Fibroblast of the conjunctiva (primary cell): ENCODE measurements at places on chromosomes 7 and 10.
A peak's percentile ranks its signal among the peaks of the same experiment; 100 is the strongest.

DNA sequence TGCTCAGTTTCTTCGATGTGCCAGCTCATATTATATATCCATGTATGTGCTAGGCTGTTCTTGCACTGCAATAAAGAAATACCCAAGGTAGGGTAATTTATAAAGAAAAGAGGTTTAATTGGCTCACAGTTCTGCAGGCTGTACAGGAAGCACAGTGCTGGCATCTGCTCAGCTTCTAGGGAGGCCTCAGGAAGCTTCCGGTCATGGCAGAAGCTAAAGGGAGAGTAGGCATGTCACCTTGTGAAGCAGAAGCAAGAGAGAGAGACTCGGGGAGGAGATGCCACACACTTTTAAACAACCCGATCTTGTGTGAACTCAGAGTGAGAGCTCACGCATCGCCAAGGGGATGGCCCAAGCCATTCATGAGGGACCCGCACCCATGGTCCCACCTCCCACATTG lies 13.8 kb upstream of the ECHDC3 start:
- DNase-seq = no peak

GRCh38 chr7:94348142-94348541 lies 46.6 kb upstream of the COL1A2 start:
- peak; percentile 95 for DNase-seq

- DNase-seq = no peak
Observed at GRCh38 chr10:118754229-118754555, 578 bp downstream of the CACUL1 start.

DNA sequence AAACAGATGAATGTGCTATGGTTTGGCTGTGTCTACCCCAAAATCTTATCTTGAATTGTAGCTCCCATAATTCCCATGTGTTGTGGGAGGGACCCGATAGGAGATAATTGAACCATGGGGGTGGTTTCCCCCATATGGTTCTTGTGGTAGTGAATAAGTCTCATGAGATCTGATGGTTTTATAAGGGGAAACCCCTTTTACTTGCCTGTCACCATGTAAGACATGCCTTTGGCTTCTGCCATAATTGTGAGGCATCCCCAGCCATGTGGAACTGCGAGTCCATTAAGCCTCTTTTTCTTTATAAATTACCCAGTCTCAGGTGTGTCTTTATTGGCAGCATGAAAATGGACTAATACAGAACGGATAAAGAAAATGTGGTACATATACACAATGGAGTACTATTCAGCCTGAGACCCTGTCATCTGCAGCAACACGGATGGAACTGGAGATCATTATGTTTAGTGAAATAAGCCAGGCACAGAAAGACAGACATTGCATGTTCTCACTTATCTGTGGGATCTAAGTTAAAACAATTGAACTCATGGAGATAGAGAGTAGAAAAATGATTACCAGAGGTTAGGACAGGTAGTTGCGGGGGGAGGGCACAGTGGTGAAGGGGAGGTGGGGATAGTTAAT lies 587.6 kb upstream of the NRP1 start:
- no peak for DNase-seq

DNA sequence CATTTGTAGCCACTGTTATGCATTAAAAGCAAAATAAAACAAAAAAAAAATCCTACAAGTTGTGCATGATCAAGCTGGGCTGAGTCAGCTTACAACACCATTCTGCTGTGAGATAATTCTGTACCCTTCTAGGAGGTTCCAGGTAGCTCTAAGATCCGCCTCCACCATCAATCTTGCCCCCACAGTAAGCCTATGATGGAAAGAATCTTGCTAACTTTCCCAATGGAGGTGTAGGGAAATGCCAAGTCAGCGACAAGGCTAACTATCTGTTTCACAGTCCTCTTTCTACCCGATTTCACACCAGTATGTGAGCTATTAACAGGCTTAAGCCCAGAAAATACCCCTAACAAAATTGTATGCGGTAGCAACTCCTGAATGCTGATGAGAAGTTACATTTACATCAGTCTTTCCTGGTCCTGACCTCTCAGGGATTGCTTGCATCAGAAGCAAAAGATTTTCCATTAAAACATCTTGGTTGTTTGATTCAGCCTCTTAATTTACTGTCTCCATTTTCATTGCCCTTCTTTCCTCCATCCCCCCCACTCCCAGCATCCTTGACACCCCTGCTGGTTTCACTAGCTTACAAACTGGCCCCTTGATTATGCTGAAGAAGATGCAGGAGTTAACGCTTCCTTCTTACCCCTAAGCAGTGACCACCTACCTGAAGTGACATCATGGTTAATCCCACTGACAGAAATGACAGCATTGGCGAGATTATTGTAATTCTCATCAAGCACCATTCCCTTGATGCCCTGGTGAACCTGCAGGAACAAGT lies 27.8 kb downstream of the CPN1 start:
- no peak for DNase-seq

GRCh38 chr7:129864042-129864441 lies 88.7 kb downstream of the UBE2H start:
- DNase-seq = no peak

GRCh38 chr10:117936566-117936965 lies 110.2 kb downstream of the RAB11FIP2 start:
- no peak for DNase-seq

DNA sequence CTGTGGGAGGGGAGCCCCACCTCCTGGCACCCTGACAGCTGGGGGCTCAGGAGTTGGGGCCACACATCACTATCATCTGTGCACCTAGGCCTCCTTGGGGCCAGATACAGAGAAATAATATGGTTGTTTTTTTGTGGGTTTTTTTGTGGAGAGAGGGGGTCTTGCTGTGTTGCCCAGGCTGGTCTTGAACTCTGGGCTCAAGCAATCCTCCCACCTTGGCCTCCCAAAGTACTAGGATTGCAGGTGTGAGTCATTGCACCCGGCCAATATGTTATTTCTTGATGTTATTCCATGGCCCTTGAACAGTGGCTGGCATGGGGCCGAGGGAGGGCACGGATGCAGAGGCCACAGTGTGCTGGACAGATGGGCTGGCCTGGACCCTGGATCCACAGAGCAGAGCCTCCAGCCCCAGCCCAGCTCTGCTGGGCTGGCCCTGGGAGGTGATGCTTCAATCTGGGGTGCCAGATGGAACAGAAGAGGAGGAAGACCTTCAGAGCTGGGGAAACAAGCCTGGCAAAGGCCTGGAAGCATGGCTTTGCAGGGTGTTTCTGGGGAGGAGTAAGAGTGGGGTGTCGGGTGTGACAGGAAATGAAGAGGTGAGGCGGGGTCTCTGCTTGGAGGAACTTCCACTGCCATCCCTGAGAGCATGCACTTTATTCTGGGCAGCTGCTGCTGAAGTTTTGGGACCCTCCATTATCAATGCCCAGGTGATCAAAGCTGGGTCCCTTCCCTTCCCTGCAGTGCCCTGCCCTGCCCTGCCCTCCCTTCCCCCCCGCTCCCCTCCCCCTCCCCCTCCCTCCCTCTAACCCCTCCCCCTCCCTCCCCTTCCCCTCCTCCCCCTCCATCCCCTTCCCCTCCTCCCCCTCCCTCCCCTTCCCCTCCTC lies 3.7 kb upstream of the FZD9 start:
- DNase-seq = no peak

DNA sequence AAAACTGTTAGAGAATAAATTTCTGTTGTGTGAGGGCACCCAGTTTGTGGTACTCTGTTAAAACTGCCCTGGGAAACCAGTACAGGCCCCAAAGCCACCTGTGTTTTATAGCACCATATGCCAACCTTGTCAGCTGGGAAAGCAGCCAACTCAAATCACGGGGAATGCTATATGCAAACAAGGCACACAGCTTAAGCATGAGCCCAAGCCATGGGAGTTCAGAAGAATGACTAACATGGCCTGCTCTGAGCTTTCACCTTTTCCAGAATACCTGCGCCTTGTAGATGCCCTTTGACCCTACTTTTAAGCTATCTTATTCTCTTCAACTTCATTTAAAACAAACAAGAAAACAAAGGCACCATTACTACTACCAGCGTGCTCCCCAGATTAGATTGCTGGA lies 5.5 kb upstream of the SLC25A13 start:
- no peak for DNase-seq

GRCh38 chr10:96830511-96831199 lies 1.4 kb upstream of the LCOR start:
- DNase-seq = peak; percentile 36

GRCh38 chr7:118061386-118061785 lies 122.6 kb upstream of the LSM8 start:
- DNase-seq = no peak

DNA sequence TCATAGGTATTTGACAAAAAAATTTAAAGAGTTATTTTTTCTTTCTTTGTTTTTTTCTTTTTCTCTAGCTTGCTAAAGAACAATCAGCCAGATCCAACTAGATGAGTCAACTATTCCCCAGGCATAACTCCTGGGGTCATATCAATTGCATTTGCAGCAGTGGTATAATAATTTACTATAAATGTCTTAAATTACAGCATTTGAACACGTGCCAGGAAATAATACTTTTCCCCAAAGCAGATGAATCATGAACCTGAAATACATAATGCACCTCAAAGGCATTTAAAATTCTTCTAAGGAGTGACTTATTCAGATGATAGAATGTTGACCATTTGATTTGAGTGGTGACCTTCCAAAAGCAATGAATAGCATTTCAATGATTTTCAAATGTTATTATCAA lies 190.1 kb downstream of the LRRTM3 start:
- peak; percentile 14 for DNase-seq

DNA sequence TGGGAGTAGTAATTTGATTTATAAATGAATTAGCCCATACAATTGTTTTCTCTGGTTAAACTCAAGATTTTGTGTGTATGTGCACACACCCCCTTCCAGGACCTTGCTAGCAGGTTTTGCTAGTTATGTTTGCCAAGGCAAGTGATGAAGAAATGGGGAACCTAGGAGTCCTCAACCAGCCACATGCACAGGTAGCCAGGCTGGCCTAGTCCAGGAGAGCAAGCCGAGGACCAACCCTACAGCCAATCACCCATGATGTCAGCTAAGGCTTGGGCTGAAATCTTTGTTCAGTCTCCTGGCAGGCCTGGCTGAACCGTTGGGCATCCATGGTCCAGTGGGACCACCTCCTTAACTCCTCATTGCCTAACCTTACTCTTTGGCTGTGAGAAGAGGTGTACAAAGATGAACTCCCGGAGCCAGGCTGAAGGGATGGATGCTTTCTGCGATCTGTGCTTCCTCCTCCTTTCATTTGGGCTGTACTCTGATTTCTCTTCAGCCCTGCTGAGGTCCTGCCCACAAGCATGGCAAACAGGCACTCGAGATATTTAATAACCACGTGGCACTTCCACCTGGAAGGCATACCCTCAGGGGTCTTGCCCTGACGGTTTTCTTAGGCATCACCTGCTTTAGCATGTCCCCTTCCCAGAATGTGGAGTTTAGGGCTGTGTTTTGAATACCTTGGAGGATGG lies 22.1 kb downstream of the HNRNPA2B1 start:
- DNase-seq = no peak
